ENCODE measurements at places on chromosomes 5 and 9.

- DNase-seq: no peak
These were observed 73.1 kb downstream of the RGMB start for GRCh38 chr5:98846520-98846919.

GRCh38 chr9:136799079-136799853 lies 3.1 kb downstream of the CCDC183 start:
- DNase-seq: no peak

- DNase-seq: peak; percentile 95
These were observed 104.6 kb downstream of the CDK5RAP2 start for GRCh38 chr9:120475341-120475740.

- peak; percentile 56 for DNase-seq
These were observed 25.0 kb downstream of the TNFSF8 start for GRCh38 chr9:114905170-114905940.

- DNase-seq: no peak
These were observed 100.7 kb downstream of the ARHGEF28 start for GRCh38 chr5:73726606-73727231.

- DNase-seq: no peak
These were observed 6.2 kb upstream of the CD180 start for GRCh38 chr5:67202828-67203227.

DNA sequence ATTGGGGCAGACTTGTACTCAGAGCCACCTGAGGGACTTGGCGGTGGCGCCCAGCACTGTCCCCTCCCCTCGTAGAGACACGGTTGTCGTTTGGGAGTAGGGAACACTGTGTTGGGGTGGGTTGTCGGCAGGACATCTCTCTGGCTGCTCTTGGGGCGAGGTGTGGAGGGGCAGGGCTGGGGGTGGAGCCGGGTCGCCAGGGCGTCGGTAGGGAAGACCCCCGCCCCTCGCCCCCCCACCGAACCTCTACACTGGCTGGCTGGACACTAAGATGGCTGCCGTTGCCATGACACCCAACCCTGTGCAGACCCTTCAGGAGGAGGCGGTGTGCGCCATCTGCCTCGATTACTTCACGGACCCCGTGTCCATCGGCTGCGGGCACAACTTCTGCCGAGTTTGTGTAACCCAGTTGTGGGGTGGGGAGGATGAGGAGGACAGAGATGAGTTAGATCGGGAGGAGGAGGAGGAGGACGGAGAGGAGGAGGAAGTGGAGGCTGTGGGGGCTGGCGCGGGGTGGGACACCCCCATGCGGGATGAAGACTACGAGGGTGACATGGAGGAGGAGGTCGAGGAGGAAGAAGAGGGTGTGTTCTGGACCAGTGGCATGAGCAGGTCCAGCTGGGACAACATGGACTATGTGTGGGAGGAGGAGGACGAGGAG lies 778 bp downstream of the TRIM41 start:
- no peak for DNase-seq

DNA sequence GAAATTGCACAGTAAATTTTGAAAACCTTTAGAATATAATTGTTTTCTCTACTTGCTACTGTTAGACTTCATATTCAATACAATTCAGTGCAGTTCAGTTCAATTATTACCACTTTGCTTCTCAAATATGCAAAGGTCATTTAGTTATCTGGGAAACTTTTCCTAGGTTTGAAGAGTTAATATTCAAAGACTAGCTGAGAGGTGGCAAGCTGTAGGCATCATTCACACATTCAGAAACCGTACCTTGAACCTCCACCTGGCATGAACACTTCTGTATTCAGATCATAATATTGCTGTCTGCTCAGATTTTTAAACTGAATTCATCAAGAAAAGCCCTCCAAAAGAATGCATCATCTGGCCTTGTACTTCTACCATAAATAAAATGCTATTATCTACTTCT lies 162.1 kb upstream of the PCSK5 start:
- no peak for DNase-seq

- DNase-seq: peak; percentile 96
These were observed 10.6 kb upstream of the SH3RF2 start for GRCh38 chr5:145925803-145926202.

DNA sequence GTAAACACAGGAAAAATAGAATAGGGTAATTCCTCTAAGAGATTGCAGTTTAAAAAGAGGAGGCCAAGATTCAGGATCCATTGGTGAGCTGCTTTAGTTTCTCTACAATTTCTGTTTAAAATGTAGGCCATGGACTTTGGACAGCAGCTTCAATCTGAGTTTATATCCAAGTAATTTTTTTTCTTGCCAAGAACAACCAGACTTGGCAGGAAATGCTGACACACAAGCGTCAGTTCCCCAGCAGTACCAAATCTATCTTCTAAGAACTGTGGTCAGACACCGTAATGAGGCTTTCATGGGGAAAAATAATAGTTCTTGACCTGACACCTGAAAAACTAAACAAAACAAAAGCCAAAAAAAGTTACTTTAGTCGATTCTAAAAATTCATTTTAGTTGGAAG lies 528.8 kb downstream of the CSNK1G3 start:
- DNase-seq: peak; percentile 12

GRCh38 chr5:113255105-113255504 lies 179.7 kb downstream of the TSSK1B start:
- peak; percentile 17 for DNase-seq

GRCh38 chr9:100397529-100398266 lies 29.2 kb upstream of the MSANTD3 start:
- no peak for DNase-seq

DNA sequence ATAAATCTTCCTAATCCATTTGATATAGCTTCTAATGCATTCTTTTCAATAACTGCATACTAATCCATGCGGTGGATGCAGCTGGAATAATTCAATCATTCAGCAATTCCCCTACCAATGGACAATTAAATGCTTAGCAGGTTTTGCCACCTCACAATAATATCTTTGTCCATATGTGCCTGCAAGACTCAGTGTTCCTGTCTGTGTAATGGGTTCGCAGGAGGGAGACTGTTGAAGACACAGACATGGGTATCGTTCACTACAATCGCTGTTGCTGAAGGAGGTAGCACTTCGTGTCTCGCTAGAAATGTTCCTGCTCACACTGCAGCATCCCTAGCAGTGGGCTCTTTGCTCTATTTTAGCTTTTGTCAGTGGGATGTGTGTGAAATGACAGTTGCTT lies 214.4 kb downstream of the MED10 start:
- no peak for DNase-seq

GRCh38 chr5:135173662-135174290 lies 139.7 kb upstream of the PITX1 start:
- no peak for DNase-seq

DNA sequence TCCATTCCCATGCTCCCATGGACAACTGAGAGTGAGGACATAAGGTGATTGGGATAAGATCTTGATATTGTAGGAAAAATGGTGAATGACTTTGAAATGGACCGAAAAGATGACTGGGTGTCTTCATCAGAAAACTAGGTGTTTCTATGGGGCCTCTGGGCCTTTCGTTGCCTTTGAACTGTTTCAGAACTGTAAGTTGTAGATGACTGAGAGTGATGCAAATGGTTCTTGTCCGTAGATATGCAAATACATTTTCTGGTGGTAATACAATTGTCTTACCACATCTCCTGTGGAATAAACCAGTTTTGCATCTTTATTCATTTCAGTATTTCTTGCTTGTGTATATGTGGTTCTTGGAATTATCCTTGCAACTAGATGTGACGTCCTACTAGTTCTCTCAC lies 16.0 kb upstream of the TEX48 start:
- no peak for DNase-seq

DNA sequence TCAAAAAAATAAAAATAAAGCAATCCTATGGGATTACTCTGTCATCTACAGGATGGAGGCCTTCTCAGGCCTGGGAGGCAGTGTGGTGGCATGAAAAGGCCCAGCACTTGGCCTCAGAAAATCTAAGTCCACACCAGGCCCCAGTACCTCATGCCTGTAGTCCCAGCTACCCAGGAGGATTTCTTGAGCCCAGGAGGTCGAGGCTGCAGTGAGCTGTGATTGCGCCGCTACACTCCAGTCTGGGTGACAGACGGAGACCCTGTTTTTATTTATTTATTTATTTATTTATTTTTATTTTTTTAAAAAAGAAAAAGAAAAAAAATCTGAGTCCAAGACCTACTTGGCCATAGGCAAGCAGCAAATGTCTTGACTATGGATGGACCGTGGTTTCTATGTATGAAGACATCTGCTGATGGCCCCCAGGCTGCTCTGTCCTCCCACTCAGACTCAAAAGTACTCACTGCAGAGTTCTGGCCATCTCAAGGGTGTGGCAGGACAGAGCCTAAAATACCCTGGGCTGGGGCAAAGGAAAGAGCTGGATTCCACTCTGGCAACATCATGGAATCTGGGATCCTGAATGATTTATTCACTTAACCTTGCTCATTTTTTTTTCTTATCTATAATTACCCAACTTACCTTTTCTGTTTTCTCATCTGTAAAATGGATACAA lies 55.0 kb downstream of the ARHGEF37 start:
- DNase-seq: no peak

GRCh38 chr5:33238826-33239695 lies 201.7 kb upstream of the TARS1 start:
- no peak for DNase-seq

DNA sequence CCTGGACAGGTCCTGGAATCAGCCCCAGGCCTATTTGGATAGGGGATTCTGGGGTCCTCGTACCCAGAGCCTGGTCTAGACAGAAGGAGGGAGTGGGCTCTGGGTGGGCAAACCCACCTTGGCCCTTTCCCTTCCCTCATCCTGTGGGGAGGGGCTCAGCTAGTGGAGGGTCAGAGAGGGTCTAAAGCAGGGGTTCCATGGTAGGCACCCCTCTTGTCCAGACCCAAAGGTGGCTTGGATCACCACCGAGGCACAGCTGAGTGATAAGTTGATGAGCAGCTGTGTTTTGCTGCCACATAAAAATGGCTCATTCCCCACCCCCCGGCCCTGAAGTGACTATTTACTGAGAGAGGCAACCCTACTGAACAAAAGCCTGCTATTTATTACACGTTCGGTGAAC lies 53.8 kb upstream of the KCNMB1 start:
- DNase-seq: no peak

- no peak for DNase-seq
These were observed 243.7 kb downstream of the SGCD start for GRCh38 chr5:156570615-156571014.

DNA sequence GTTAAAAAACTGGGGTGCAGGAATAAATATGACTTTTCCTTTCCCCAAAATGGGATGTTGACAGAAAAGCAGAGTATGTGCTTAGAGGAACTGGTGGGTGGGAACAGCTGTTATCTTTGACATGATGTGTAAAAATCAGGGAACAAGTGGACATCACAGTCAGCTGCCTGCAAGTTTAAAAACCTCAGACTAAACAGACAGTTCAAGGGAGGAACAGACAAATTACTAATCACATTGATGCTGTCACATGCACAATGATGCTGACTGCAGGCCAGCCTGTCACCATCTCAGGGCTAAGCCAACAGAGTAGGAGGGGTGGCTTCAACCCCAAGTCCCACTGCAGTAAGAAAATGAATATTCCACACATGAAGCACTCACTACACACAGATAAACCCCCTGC lies 38.2 kb upstream of the UBAP2 start:
- no peak for DNase-seq

DNA sequence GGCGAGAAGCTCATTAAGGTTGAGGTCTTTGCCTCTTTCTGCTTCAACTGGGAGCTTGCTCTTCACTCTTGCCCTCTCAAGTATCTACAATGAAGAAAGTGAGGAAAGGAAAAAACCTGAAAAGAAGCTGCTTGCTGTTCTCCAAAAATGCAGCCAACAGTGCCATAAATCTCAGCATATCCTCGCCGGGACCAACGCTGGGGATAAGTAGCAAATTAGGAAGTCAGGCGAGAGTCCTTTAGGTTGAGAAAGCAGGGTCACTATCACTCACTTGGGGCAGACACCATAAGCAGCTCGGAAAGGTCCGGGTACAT lies 399 bp downstream of the NUP155 start:
- no peak for DNase-seq

DNA sequence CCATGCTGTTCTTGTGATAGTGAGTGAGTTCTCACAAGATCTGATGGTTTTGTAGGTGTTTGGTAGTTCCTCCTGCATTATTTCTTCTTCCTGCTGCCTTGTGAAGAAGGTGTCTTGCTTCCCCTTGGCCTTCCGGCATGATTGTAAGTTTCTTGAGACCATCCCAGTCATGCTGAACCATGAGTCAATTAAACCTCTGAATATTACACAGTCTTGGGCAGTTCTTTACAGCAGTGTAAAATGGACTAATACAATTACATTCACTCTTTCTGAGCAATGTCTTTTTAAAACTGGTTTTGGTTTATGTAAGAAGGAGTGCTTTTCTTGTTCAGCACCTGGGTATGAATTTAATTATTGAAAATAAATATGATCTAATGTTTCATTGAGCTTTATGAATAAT lies 50.7 kb upstream of the ARRDC3 start:
- DNase-seq: no peak

- no peak for DNase-seq
These were observed 159.5 kb upstream of the IL12B start for GRCh38 chr5:159489779-159490178.

- no peak for DNase-seq
These were observed 13.7 kb downstream of the TMEFF1 start for GRCh38 chr9:100486479-100487176.

- DNase-seq: peak; percentile 53
These were observed 42.6 kb downstream of the NPR3 start for GRCh38 chr5:32753765-32754164.

- DNase-seq: peak; percentile 50
These were observed 23.3 kb downstream of the TMEM171 start for GRCh38 chr5:73143716-73144115.

DNA sequence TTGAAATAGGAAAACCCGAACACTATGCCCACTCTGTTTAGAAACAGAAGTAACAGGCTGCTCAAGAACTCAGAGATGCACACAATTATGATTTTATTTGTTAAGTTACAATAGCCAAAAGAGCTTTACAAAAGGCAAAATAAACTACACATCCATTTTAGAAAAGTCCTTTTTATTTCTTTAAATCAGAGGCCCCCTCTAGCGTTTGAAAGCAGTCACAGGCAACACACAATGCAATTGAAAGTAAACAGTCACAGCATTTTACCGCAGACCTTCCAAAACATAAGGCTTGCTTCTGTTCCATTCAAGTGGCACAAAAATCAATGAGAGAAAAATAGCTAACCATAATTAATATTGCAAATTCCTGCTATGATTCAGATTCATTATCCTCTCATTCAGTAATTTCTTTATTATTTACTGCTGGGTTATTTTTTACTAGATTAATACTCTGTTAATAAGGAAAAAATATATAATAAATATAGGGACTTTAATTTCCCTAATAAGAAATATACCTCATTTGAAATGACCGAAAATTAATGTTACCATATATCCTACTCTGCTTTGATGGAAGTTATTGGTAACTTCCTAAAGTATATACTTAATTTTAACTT lies 78.3 kb downstream of the CEP120 start:
- DNase-seq: peak; percentile 54

GRCh38 chr5:32613050-32613672 lies 27.8 kb downstream of the SUB1 start:
- peak; percentile 73 for DNase-seq

GRCh38 chr5:156947925-156948324 lies 15.1 kb downstream of the TIMD4 start:
- DNase-seq: no peak

Measured in AG10803 (cell line).